ENCODE measurements at places on chromosomes 7 and 10.

GRCh38 chr10:121598263-121599249 is at the start of gene FGFR2:
TSS of gene FGFR2 (minus strand) at chr10:121598444. CDS start at chr10:121593817, 4,627 bp downstream.
- DNase-seq: peak; percentile 16

- no peak for DNase-seq
Measured at GRCh38 chr10:101021692-101022251, 9.2 kb downstream of the PDZD7 start.

GRCh38 chr7:34396437-34397064 is 261.5 kb upstream of the NPSR1 start:
- no peak for DNase-seq

- DNase-seq: no peak
Measured at GRCh38 chr7:158603773-158604755, 16.4 kb upstream of the PTPRN2 start.

- DNase-seq: no peak
Measured at GRCh38 chr7:120986650-120987049, 1.9 kb upstream of the CPED1 start.

- no peak for DNase-seq
Measured at GRCh38 chr10:71615538-71616329, 103.8 kb downstream of the C10orf105 start.

GRCh38 chr7:99926321-99926720 is 3.1 kb downstream of the GJC3 start:
- DNase-seq: no peak

GRCh38 chr7:24591152-24591551 is 17.9 kb downstream of the PALS2 start:
- no peak for DNase-seq

- no peak for DNase-seq
Measured at GRCh38 chr10:125379592-125379991, 219.2 kb upstream of the CTBP2 start.

DNA sequence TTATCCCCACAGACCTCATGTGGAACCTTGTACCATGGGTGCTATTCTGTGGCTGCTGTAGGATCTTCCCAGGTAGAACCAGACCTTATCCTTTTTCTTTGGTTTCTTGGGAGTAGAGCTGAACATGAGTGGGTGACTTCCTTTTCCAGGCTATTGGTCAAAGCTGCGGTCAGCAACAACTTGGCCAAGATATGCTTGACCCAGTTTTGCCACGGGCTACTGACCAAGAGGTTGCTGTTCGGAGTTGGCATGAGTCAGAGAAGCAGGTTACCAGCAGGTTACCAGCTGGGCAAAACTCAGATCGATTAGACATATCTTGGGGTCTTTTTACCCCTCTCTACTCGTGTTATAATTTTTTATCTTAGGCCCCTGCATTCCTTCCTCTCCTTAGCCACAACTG is 36.7 kb upstream of the HDAC9 start:
- DNase-seq: peak; percentile 12

DNA sequence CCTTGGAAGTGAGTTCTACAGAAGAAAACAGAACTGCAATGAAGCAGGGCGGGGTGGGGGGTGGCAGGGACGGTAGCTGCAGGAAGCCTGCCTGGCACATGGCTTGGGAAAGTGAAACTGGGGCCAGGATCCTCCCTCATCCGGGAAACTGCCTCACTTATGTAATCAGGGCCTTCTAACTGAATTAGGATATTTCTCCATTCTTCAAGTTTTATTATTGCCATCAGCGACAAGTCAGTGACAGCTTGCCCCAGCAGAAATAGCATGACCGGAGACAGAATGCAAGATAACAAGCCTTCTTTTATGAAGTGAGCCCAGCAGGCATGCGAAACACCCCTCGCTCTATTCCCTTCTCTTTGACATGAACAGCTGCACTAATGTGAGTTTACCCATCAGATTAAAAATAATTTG is 77.5 kb upstream of the CACUL1 start:
- DNase-seq: peak; percentile 36

DNA sequence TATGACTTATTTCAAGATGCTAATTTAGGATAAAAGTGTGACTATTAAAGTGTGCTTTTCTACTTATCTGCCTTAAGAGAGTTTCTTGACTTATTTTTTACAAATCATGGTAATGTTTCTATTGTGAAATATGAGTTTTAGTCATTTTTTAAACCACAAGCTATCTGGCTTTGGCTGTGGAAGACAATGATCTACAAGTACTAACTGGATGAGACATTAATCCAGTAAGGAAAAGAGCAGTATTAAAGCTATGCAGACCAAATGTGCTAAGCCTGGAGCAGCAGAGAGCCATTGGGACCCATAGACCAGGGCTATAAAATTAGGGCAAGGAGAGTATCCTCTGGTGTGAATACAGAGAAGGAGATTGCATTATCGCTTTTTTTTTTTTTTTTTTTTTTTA is 92.4 kb downstream of the SEMA3A start:
- DNase-seq: no peak

DNA sequence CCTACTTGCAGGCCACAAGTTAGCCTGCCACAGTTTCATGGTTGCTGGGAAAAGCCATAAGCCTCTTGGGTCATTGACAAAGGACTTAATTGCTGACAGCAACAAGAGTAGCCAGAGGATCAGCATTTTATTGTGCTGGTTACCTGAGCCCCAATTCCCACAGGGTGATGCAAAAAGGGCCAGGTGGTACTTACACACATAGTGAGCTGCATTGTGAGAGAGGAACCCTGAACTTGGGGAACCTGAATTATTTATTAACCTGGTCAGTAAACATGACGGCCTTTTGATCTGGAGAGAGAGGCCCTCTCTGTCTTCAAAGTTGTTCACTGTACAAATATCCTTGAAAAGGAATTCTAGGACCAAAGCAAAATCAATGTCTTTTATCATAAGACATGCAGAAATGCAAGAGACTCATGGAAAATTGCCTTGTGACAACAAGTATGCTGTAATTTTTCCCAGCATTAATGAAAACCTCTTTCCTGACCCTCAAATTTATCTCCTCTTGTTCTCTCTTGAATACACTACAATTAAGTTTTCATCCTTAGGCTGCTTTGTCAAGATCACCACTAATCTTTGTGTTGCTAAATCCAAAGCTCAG is 102.9 kb upstream of the PHYHIPL start:
- DNase-seq: no peak

- DNase-seq: no peak
Measured at GRCh38 chr7:52959878-52960660, 75.4 kb upstream of the POM121L12 start.

- peak; percentile 25 for DNase-seq
Measured at GRCh38 chr7:38507384-38507783, 123.8 kb downstream of the AMPH start.
